Trophoblast cell (in vitro differentiated cells and primary cell): ENCODE measurements at places on chromosomes 3 and 15.

- no peak for DNase-seq
Measured at GRCh38 chr3:167115331-167115934, 264.7 kb downstream of the ZBBX start.

GRCh38 chr3:160449636-160450598 is at the start of gene TRIM59:
TRIM59 (minus strand) TSS chr3:160449786; CDS start chr3:160439183, 10,603 bp downstream.
- DNase-seq: peak; percentile 91

- DNase-seq: no peak
Measured at GRCh38 chr3:57856675-57857074, 100.6 kb downstream of the SLMAP start.

GRCh38 chr15:64619880-64620839 is 155.2 kb downstream of the RBPMS2 start:
- DNase-seq: no peak

GRCh38 chr3:52544937-52545336 is 8.5 kb downstream of the UQCC5 start:
- DNase-seq: no peak

DNA sequence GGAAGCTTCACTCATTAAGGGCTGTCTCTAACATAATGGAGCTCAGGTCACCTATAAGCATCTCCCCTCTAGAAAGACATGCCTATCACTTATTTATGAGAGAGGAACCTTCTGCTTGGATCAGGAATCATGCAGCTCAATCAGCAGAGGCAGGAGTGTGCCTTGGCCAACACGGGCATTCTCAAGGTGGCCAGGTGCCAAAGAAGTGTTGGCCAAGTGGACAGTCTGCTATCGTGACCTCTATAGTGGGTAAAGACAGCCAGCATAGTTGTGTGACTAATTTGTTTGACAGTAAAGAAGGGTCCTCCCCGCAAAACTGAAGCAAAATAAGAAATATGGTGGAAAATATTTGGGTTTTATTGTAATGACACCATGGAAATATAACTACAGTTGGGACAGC is 14.7 kb upstream of the AGTR1 start:
- DNase-seq: no peak

GRCh38 chr3:169256796-169257522 is 406.6 kb downstream of the MECOM start:
- no peak for DNase-seq

- no peak for DNase-seq
Measured at GRCh38 chr15:41891946-41892345, 1.9 kb downstream of the SPTBN5 start.

DNA sequence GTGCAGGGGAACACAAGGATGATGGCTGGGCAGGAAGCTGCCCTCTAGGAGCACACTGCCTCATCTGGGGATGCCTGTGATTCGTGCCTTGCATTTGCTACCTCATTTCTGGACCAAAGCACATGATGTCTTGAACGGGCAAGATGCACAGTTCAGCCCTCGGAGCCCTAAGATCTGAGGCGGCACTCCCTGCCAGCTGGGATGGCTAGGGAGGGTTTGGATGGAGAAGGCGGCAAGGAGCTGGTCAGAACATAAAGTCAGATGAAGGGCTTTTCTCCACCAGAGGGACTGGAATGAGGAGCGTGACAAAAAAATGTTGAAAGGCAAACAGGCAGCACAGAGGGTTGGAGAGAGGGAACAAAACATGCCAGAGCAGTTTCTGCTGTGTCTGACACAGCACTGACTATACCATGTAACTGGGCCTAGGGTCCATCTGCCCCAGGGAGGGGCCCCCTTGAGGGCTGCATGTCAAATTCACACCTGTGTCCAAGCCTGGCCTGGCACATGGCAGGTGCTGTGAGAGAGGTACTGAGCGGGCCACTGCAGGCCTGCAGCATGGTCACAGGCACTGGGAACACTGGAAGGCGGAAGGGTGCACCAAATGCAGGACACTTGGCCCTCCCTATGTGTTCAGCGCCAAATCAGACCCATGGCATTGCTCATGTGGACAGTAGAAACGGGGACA is 21.7 kb downstream of the TMEM43 start:
- DNase-seq: peak; percentile 16

DNA sequence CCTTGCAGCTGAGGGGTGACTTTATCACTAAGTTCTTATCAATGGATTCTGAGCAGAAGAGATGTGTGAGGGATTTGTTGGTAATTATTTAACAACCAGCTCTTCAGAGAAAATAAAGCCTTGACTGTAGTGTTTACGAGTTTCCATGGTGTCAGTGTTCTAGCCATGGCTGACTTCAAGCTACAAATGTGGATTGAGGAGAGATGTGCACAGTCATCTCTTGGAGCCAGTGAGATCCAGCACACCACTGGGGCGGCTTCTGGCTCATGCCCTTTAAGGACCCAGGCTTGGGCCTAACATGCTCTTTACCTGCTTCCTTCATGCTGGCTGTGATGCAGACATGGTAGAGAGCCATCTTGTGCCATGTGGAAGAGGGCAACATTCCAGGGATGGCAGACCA is 145.6 kb upstream of the MRPS22 start:
- no peak for DNase-seq

DNA sequence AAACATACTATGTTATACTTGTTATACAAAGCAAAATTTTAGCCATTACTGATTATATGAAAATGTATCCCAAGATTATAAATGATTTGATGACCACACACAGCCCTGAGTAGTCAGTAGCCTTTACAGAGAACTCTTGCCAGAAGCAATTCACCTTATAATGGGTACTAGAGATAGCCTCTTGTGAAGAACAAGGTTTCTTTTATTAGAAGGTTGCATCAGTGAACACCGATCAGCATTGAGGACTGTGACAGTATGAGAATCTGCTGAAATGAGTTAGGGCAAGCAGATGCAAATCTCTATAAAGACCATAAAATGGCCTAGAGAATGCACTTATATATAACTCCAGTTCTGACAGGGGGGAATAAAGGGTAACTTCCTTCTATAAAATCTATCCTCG is 10.1 kb downstream of the CDC25A start:
- DNase-seq: no peak

- no peak for DNase-seq
Measured at GRCh38 chr3:12970684-12971083, 102.5 kb downstream of the IQSEC1 start.

DNA sequence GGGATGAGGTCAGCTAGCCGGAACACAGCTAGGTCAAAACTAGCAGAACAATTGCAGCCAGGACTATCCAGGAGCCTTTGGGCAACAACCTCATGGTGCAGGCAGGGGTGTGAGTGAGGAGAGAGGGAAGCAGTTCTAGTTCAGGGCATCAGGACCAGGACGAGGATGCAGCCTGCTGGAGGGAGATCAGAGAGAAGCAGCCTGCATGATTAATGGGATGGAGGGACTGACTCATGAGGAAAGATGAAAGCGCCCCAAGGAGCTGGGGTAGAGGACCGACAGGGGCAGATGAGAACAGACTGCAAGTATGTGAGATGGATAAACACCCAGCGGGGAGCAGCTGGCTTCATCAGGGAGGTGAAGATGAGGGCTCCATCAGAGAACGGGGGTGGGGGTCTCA is 37.9 kb upstream of the LRTM1 start:
- no peak for DNase-seq

DNA sequence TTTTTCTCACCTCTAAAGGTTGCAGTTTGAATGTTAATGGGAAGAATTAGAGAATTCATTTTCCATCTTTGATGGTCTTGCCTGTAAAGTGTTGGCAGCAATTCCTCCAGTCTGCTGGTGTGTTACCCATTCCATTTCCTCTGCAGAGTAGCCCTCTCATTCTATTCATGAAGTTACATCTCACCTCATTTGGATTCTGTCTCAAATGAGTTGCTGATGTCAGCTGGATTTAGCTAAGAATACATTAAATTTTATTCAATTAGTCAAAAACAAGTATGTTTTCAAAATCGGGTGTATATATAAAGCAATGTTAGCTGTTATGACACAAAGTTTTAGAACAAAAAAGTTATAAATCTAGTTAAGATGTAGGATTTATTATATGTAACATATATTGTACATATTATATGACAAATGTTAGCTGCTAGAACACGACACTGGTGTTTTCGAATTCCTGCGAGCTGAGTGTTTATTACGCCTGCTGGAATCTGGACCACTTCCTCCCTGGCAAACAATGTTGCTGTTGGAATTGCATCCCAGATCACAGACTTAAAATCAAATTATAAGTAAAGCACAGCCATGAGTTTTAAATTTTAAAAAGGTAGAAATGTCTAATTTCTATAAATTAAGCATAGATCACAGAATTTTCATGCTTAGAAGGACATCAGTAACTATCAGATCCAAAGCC is 516.2 kb downstream of the OCA2 start:
- no peak for DNase-seq

GRCh38 chr3:43223670-43224364 is 62.5 kb upstream of the SNRK start:
- no peak for DNase-seq

DNA sequence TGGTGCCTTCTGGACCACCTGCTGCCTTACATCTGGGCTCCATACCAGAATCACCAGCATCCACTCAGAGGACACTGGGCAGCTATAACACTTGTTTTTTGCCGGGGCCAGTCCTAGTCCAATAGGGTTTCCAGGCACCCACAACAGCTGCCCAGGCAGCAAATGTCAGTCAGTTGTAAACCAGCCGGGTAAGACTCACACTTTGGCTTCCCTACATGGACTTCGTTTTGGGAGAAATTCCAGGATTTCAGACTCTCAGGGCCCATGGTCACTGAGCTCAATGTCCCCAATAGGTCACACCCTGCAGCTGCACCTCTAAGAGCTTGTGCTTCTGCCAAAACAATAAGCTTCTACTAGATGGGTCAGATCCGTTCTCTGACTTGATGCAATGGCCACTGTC is 83.8 kb downstream of the FAM174B start:
- DNase-seq: no peak

- DNase-seq: no peak
Measured at GRCh38 chr3:58130591-58130990, 80.2 kb downstream of the DNASE1L3 start.

GRCh38 chr3:189449084-189449483 is 182.1 kb upstream of the TP63 start:
- DNase-seq: no peak

GRCh38 chr3:63940389-63940757 is 28.2 kb upstream of the SCAANT1 start:
- peak; percentile 90 for DNase-seq

DNA sequence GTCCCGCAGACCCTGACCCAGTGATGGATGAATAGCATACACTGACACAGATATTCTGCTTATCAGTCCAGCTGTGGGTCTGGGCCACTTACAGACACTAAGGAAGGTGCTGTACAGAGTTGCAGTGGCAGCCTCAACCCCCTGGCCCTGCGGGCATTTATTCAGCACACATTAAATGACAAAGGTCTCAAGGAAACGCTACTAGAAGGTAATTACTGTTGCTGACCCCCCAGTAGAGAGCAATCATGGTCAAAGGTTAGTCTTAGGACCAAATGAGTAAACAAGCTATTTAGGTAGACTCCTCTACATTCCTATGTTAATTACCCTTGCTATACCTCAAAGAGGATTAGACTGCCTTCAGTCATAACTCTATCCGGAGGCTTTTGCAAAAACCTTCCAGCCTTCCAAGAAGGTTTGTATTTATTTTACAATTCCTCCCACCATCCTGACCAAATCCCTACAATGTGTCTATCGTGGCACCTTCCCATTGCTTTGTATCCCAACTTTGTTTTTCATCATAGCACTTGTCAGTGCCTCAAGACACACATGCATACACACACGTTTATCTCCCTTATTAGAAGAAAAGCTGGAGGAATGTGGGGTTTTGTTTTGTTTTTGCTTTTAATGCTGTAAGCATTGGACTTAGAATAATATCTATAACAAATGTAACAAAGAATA is 227.9 kb downstream of the PYDC2 start:
- DNase-seq: no peak

- DNase-seq: peak; percentile 79
Measured at GRCh38 chr3:120449701-120450599, 842 bp downstream of the FSTL1 start.

DNA sequence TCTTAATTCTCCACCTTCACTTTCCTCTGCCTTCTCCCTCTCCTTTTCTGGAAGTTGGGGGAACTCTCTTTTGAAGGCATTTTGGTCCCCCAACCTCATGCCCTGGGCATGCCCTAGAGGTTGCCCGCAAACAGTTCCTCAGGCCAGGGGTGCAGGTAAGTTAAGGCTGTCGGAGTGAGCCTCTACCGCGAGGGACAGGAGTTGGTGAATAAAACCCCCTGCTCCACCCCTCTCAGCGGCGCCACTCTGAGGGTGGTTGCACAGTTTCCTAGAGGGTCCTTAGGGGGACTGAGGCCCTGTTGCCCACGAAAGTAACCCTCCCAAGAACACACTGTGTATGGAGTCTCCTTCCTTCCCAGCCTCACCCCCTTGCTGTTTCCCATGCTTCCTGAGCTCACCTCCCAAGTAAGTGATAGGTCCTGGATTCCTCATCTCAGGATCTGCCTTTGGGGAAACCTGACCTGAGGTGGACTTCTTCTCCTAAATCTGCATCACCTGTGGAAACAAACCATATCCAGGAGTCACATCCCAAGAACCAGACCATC is 23.1 kb upstream of the THSD4 start:
- DNase-seq: no peak

DNA sequence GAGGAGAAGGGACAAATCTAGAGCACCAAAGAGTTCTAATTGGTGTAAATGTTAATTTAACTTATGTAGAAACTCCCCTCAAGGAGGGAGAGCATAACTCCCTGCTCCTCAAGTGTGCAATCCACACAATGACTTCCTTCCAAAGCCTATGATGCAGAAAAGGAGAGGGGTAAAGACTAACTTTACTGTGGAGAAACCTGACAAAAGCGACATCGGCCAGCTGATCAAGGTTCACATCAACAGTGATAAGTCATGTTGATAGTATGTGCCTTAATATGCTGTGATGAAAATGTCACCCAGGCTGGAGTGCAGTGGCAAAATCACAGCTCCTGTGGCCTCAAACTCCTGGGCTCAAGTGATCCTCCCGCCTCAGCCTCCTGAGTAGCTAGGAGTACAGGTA is 76.5 kb downstream of the TFDP2 start:
- DNase-seq: no peak

DNA sequence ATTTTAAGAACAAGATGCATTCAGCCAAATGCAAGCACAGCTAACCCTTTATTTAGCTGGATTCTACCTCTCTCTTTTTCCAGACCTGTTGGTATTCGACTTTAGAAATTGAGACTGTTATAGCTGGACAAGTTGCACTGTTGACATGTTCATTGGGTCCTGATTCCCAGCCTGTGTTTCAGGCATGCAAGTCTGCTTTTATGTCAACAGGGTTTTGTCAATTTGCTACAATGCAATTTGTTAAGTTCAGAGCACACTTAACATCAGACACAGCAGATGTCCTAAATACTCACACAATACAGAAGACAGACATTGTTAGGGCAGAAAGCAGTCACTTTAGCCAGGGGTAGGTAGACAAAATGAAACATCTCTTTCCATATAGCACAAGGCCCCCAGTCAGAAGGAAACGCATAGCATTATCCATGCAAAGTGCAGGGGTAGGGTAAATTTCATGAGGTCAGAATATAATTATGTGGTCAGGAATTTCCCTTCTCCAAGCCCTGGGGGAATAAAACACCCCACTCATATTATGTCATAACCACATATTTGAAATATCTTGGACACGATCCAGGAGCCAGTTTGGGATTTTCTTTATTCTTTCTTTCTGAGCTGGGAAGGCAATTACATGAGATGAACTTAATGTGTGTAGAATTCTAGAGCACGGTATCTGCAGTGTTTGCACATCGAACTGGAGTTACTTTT is 504.1 kb downstream of the NTRK3 start:
- DNase-seq: peak; percentile 41

GRCh38 chr15:101407966-101408775 is 81.3 kb downstream of the PCSK6 start:
- DNase-seq: no peak
